ENCODE measurements at places on chromosomes 13 and 19. TPM values are rescaled to one million over a fixed set of nuclear protein-coding genes. Genes with fewer than 3 reads are reported as not detected.

Gene SIAH3
- 0.15 TPM for total RNA-seq

Gene GNG7
- 2.1 TPM for total RNA-seq

Gene RFPL4A
- total RNA-seq = not detected

Gene CEACAM3
- 0.25 TPM for total RNA-seq

Gene ZNF549
- total RNA-seq = 7.4 TPM

Gene SPATA13
- total RNA-seq = 101 TPM

Gene LRRC4B
- not detected for total RNA-seq

Gene LCP1
- total RNA-seq = 485 TPM

Gene URAD
- not detected for total RNA-seq

All from T-helper 17 cell (primary cell).